Colonic mucosa (tissue), 4 donors: ENCODE measurements at places on chromosomes 3 and 15. TPM values are rescaled to one million over a fixed set of nuclear protein-coding genes. Genes with fewer than 3 reads are reported as not detected.
A peak's percentile ranks its signal among the peaks of the same experiment; 100 is the strongest.

DNA sequence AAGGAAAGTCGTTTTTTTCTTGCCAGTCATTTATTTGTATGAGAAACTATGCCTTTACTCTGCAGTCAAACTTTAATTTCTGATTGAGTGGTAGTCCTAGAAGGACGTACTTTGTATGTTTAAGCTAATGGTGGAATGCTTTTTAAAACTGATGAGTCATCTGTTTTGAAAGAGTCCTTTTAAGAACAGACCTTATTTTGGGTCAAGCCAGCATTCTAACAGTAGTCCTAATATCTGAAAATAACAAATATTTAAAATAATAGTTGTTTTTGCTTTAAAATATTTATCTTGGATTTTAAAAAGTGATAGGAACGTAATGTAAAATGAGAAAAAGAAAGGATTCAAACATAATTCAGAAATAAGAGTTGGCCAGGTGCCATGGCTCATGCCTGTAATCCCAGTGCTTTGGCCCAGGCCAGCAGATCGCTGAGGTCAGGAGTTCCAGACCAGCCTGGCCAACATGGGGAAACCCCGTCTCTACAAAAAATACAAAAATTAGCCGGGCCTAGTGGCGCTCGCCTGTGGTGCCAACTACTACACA lies 1.3 kb upstream of the LRRC58 start:
- no peak overlapping the region for H3K27ac ChIP-seq
- no peaks in the 10 kb centered on the region for H3K36me3 ChIP-seq
- H3K4me3 ChIP-seq: no peak overlapping the region
- DNase-seq: peak; percentile 24
- H3K4me1 ChIP-seq: peaks cover 5% of the 10 kb centered on the region
- no peaks in the 10 kb centered on the region for H3K27me3 ChIP-seq

- no peak overlapping the region for H3K4me3 ChIP-seq
- no peak overlapping the region for H3K27ac ChIP-seq
- no peak for DNase-seq
Measured at GRCh38 chr15:96670389-96670788, 339.9 kb downstream of the NR2F2 start.

The SLC15A2 gene
- total RNA-seq: 1.4 TPM

DNA sequence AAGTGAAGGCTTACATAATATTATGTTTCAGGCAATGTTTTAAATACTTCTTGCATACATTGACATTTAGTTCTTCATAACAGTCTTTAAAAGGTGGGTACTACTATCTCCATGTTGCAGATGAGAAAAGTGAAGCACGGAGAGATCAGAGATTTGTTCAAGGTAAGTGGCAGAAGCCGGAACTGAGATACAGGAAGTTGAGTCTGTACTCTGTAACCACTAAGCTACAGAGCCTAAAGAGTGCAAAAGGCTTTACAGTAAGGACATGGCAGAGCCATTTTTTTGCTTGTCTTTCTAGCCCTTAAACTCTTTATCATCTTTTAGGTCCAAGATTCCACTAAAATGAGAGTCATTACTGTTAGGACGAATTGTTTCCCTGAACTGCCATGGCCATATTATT lies 186.5 kb upstream of the PEX5L start:
- no peaks in the 10 kb centered on the region for H3K36me3 ChIP-seq
- H3K4me3 ChIP-seq: no peak overlapping the region
- H3K27ac ChIP-seq: no peak overlapping the region
- DNase-seq: no peak

GRCh38 chr15:53835309-53835708 lies 75.8 kb upstream of the WDR72 start:
- H3K4me3 ChIP-seq: no peak overlapping the region
- DNase-seq: no peak
- peaks cover 3% of the 10 kb centered on the region for H3K4me1 ChIP-seq
- H3K27me3 ChIP-seq: no peaks in the 10 kb centered on the region

DNA sequence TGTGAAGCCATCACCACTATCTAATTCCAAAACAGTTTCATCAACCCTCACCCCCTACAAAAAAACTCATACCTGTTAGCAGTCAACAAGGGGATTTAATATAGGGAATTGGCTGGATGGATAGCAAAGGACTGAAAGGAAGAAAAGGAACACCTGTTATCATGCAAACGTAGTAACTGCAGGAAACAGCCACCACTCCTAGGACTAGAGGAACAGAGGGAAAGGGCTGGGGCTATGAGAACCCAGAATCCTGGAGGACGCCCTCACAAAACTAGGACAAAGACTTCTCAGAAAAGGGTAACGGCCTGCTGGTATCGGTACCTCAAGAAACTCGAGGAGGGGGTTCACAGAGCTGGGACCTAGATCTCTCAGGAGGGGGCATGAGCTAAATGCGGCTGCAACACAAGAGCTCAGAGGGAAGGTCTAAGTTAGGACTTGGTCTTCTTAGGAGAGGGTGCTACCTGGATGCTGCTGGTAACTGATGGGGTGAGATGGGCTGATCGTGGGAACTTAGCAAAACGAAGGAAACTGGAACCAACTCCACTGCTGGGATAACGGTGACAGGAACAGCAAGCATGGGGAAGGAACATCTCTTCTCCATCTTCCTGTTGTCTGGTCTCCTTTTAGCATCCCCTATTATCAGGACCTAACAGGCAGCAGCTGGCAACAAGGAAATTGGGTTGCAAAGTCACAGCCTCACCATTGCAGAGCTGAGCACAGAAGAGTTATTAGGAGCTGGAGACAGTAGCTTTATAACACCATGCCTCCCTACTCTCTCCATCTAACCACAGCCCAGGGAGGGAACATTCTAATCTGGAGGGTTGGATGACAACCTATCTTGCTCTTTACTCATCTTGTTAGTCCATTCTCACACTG lies 147.7 kb downstream of the UACA start:
- DNase-seq: no peak
- H3K4me3 ChIP-seq: no peak overlapping the region
- H3K27ac ChIP-seq: no peak overlapping the region
- no peaks in the 10 kb centered on the region for H3K4me1 ChIP-seq
- no peaks in the 10 kb centered on the region for H3K36me3 ChIP-seq
- H3K27me3 ChIP-seq: no peaks in the 10 kb centered on the region

- DNase-seq: no peak
- no peaks in the 10 kb centered on the region for H3K36me3 ChIP-seq
- H3K4me1 ChIP-seq: no peaks in the 10 kb centered on the region
- H3K4me3 ChIP-seq: no peak overlapping the region
- H3K27me3 ChIP-seq: no peaks in the 10 kb centered on the region
Measured at GRCh38 chr3:17469520-17469919, 272.9 kb downstream of the TBC1D5 start.

- DNase-seq: no peak
- H3K27ac ChIP-seq: no peak overlapping the region
- no peaks in the 10 kb centered on the region for H3K27me3 ChIP-seq
- no peaks in the 10 kb centered on the region for H3K36me3 ChIP-seq
- no peak overlapping the region for H3K4me3 ChIP-seq
Measured at GRCh38 chr3:105801397-105801796, 67.4 kb downstream of the CBLB start.

The SV2B gene
- total RNA-seq: 0.17 TPM

DNA sequence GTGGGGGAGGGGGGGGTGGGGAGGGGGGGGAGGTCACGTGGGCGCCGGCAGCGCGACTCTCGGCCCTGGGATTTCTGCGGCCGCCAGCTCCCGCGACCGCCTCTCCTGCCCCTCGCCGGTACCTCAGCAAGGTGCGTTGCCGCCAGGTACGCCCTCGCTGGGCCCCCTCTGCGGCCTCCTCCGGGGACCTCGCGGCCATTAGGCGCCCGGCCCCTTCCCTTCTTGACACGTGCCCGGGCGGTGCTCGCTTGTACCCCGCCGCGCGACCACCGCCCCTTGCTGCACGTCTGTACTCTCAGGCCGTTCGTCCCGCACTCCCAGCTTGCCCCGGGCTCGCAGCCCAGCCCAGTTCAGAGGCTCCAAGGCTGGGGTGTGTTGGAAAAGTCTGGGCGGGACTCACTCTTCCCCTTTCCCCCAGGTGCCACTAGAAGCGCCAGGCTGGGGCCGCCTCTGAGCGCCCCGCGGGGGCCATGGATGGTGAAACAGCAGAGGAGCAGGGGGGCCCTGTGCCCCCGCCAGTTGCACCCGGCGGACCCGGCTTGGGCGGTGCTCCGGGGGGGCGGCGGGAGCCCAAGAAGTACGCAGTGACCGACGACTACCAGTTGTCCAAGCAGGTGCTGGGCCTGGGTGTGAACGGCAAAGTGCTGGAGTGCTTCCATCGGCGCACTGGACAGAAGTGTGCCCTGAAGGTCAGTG lies at the start of gene MAPKAPK3:
TSS of gene MAPKAPK3 (plus strand) at position 56 of the 696 bp plus-strand sequence. CDS start at position 471, 415 bp downstream.
- no peaks in the 10 kb centered on the region for H3K36me3 ChIP-seq
- peak; percentile 71 for DNase-seq

The LRTM1 gene
- not detected for total RNA-seq

DNA sequence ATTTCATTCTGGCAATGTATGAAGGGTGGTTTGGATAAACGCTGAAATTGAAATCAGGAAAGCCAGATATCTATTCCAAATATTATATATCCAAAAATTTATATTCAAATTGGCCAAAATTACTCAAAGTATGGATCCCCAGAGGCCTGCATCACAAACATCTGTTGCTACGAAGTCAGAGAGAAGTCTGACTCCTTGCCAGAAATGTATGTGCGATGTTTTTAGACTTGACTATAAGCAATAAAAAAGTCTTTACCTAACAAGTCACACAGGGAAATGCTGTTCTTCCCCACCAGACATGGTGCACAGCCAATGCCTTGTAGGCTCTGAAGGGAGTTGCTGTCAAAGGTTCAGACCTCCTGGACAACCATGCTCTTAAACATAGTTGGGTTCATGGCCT lies 533.1 kb downstream of the OTOL1 start:
- no peak for DNase-seq
- H3K27ac ChIP-seq: no peak overlapping the region
- H3K27me3 ChIP-seq: no peaks in the 10 kb centered on the region
- H3K4me1 ChIP-seq: no peaks in the 10 kb centered on the region
- no peaks in the 10 kb centered on the region for H3K36me3 ChIP-seq
- H3K4me3 ChIP-seq: no peak overlapping the region

The ACKR4 gene
- total RNA-seq: 0.90 TPM

The CPEB1 gene
- total RNA-seq: 1.4 TPM

DNA sequence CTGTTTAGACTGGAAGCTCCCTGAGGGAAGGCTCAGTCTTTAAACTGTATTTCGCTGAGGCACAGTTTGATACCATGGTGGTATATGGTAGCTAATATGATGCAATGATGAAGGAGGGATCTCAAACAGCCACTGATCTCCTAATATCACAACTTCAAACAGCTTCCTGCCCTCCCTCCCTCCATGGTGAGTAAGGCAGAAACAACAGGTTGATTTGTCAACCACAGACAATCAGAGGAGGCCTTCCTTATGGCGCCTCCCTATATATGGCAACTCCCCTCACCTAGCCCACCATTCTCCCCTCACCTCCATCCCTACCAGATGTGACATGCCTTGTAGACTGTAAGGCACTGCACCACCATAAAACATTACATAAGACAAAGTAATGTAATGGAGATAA lies 316.5 kb upstream of the ICE2 start:
- H3K4me3 ChIP-seq: no peak overlapping the region
- no peak overlapping the region for H3K27ac ChIP-seq
- H3K4me1 ChIP-seq: no peaks in the 10 kb centered on the region
- no peaks in the 10 kb centered on the region for H3K36me3 ChIP-seq
- no peaks in the 10 kb centered on the region for H3K27me3 ChIP-seq
- no peak for DNase-seq

GRCh38 chr3:65793495-65794200 lies 245.1 kb downstream of the MAGI1 start:
- no peak overlapping the region for H3K27ac ChIP-seq
- DNase-seq: peak; percentile 25
- no peaks in the 10 kb centered on the region for H3K27me3 ChIP-seq

DNA sequence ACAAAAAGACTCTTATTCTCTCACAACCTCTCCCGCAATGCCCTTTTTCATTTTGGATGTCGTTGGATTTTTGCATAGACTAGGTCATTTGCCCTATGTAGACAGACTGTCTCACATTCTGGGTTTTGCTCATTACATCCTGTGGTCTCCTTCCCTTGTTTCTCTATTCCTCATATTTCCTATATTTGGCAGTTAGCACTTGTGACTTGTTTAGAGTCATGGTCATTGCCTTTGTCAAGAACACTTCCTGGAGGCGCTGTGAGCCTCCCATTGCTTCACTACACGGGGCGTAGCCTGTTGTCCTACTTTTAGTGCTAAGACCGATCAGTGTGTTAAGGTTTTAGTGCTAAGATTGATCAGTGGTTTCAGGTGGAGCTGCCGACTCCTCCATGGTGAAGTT lies 16.1 kb upstream of the TATDN2 start:
- H3K4me3 ChIP-seq: no peak overlapping the region
- no peaks in the 10 kb centered on the region for H3K27me3 ChIP-seq
- no peak overlapping the region for H3K27ac ChIP-seq

The CTXN2 gene
- 0.16 TPM for total RNA-seq

DNA sequence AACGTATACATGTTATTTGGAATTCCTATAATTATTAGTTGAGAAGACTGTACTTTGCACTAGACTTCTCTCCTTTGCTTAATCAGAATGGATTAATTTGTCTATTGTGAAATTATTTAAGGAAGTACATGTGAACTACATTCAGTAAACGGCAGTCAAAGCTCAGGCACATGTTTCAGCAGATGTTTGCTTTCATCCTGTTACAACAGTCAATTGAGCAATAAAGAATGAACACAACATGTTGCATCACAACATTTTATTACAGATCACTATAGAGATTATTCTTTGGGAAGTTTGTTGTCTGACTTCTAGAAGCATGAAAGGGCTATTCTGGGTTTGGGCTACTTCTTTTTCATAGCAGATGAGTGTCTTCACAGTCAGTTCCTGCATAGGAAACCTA lies 39.2 kb downstream of the RAB27A start:
- H3K4me3 ChIP-seq: no peak overlapping the region
- peaks cover 5% of the 10 kb centered on the region for H3K4me1 ChIP-seq
- H3K36me3 ChIP-seq: no peaks in the 10 kb centered on the region
- no peaks in the 10 kb centered on the region for H3K27me3 ChIP-seq
- DNase-seq: no peak

DNA sequence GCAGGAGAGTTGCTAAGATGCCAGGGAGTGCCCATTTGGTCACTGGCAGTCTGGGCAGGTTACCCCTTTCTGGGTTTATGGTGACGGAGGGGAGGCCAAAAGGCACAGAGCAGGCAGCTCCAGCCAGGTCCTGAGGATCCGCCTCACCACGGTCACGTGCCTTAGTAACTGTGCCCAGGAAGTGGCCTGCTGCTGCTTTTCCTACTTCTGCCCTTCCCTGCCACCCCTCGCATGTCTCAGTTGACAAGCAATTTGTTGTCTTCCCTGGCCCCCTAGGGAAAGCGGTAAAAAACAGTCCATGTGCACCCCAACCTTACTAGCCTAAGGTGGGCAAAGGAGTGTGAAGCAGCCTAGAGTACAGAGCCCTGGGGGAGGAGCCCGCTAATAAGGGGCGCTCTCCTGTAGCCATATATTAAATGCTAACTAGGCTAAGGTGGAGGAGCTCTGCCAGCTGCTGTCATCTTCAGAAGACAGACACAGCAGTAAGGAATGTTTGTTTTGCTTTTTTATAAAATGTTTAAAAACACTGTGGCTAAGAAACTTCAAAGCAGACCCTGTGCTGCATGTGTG lies 9.1 kb upstream of the LIPH start:
- H3K36me3 ChIP-seq: no peaks in the 10 kb centered on the region
- peak overlapping the region; percentile 72 for H3K27ac ChIP-seq
- no peak overlapping the region for H3K4me3 ChIP-seq
- peak; percentile 75 for DNase-seq
- peaks cover 15% of the 10 kb centered on the region for H3K4me1 ChIP-seq

- H3K27ac ChIP-seq: no peak overlapping the region
- H3K36me3 ChIP-seq: no peaks in the 10 kb centered on the region
- no peak for DNase-seq
- H3K4me1 ChIP-seq: no peaks in the 10 kb centered on the region
- no peak overlapping the region for H3K4me3 ChIP-seq
Measured at GRCh38 chr3:115838786-115839185, 215.5 kb downstream of the GAP43 start.

- H3K27ac ChIP-seq: no peak overlapping the region
- H3K36me3 ChIP-seq: no peaks in the 10 kb centered on the region
- no peak overlapping the region for H3K4me3 ChIP-seq
- no peak for DNase-seq
Measured at GRCh38 chr3:15753056-15753710, 44.6 kb downstream of the ANKRD28 start.
